ENCODE measurements at places on chromosomes 1 and 21. TPM values are rescaled to one million over a fixed set of nuclear protein-coding genes. Genes with fewer than 3 reads are reported as not detected.

- DNase-seq, result no peak
Observed at GRCh38 chr1:27496604-27497155, 6.7 kb upstream of the WASF2 start.

- DNase-seq, result peak; percentile 87
Observed at GRCh38 chr1:29282924-29283803, 46.8 kb downstream of the PTPRU start.

- DNase-seq, result no peak
Observed at GRCh38 chr1:246801241-246802020, 77.2 kb downstream of the SCCPDH start.

GRCh38 chr1:183632964-183633363, 2.6 kb downstream of the ARPC5 start:
- DNase-seq, result no peak

DNA sequence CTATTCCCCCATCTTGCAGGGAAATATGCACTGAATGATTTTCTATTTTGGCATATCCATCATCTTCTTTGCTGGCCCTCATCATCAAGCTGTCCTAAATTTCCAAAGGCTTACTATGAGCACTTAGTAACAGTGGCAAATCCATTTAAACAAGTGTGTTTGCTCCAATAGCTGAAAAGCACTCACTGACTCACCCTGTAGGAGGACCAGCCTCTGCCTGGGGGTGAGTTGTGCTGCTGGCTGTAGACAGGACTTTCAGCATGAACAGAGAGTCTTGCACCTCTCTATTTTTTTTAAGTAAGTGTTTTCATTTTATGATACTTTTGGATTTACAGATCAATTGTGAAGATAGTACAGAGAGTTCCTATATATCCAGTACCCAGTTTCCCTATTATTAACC, 97.3 kb downstream of the SLC35F3 start:
- DNase-seq, result no peak

DNA sequence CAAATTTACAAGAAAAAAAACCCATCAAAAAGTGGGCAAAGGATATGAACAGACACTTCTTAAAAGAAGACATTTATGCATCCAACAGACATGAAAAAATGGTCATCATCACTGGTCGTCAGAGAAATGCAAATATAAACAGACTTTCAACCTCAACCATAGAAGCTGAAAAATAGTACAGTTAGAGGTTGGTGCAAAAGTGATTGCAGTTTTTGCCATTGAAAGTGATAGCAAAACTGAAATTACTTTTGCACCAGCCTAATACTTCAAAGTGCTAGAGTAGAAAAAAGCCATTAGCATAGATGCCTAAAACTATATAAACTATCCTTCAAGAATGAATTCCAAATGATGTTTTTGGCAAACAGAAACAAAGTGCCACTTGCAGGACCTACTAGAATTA, 365.8 kb upstream of the DPYD start:
- DNase-seq, result no peak

- DNase-seq, result no peak
Observed at GRCh38 chr1:244336232-244336899, 115.3 kb downstream of the ADSS2 start.

DNA sequence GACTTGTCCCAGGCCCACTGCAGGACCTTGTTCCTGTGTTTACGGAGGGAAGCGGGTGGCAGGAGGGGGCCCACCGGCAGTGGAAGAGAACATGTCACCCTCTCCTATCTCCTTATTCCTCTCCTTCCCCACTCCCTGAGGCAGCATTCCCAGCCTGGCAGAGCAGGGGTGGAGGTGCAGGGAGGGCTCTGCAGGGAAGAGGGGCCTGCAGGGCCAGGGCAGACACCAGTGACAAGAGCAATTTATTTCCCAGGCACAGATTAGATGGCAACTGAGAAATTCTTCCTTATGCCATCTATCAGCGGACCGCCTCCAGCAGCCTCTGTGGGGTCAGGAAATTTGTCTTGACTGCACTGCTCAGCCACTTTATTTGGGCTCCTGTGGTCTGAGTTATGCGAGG, 105.8 kb downstream of the DDX20 start:
- no peak for DNase-seq

- DNase-seq, result no peak
Observed at GRCh38 chr1:72278461-72278860, 3.9 kb downstream of the NEGR1 start.

DNA sequence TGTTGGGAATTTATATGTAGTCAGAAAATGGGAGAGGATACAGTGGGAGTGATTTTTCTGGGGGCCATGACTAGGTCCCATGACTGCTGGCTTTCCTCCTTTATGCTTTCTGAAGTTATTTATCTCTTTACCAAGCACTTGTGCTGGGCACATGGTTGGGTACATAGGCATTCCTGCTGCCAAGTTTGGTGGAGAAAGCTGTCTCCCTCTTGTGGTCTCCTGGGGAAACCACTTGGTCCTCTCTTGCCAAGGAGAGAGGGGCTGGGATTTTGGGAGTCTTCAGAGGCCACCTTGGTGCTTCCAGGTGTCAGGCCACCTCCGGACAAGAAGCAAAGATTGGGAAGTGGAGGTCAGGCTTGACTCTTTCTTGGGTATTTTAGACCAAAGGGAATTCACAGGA, 120.2 kb upstream of the KCNE2 start:
- DNase-seq, result peak; percentile 71

DNA sequence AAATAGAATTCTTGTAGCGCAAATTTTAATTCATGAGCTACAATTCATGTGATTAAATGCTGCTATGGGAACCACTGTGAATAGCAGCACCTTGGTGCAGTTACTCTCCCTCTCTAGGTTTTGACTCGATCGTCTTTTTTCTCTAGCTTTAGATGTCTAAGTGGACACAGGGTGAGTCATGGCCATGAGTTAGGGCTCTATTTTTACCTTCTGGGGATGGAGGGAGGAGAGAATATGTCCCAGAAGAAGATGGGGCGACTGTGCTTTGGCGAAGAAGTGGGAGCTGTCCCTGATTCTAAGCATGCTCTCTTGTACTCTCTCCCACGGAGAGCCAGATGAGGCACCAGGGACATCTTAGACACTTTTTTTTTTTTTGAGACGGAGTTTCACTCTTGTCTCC, 1.6 kb upstream of the OR2B11 start:
- no peak for DNase-seq

GRCh38 chr1:42133809-42134526, 19.2 kb upstream of the GUCA2B start:
- DNase-seq, result no peak

DNA sequence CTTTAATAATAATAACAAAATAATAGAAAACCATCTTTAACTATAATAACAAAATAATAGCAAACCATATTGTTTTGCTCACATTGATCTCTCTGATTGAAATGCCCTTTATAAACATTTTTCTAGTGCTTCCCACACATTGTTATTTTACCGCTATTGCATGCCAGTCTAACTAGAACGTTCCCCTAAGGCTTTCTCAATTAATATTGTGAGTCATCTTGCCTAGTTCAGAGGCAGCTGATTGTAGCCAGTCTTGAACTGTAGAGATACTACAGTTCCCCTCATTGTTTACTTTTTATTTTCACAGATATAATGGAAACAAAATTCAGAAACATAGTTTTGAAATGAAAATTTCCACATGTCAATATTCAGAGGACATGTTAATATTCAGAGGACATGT, 192.3 kb upstream of the ADGRL4 start:
- peak; percentile 53 for DNase-seq

- no peak for DNase-seq
Observed at GRCh38 chr1:65022216-65022615, 55.9 kb upstream of the JAK1 start.

GRCh38 chr1:203264052-203264501, 34.6 kb upstream of the CHIT1 start:
- DNase-seq, result no peak

DNA sequence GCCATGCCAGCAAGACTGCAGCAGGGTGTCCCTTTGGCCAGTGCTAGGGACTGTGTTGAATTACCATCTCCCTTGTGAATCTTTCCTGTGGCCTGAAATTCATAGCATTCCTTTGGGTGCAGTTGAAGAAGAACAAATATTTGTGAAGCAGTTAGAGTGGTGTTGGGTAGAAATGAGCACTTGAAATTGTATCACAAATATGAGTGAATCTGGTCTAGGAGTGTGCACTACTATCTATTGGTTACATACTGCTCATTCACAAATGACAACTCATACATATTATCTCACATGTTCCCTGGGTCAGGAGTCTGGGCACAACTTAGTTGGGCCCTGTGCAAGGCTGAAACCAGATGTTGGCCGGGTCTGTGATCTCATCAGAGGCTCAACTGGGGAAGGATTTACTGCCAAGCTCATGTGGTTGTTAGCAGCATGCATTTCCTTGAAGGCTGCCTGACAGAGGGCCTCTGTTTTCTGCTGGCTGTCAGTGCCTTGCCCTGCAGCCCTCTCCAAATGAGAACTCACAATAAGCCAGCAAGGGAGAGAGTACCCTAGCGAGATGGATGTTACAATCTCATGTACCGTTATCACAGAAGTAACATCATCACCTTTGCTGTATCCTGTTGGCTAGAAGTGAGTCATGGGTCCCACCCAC, 23.8 kb downstream of the AJAP1 start:
- no peak for DNase-seq

- peak; percentile 90 for DNase-seq
Observed at GRCh38 chr1:110106013-110106941, 6.0 kb upstream of the UBL4B start.

GRCh38 chr1:206962272-206962671, 8.0 kb downstream of the FCAMR start:
- no peak for DNase-seq

DNA sequence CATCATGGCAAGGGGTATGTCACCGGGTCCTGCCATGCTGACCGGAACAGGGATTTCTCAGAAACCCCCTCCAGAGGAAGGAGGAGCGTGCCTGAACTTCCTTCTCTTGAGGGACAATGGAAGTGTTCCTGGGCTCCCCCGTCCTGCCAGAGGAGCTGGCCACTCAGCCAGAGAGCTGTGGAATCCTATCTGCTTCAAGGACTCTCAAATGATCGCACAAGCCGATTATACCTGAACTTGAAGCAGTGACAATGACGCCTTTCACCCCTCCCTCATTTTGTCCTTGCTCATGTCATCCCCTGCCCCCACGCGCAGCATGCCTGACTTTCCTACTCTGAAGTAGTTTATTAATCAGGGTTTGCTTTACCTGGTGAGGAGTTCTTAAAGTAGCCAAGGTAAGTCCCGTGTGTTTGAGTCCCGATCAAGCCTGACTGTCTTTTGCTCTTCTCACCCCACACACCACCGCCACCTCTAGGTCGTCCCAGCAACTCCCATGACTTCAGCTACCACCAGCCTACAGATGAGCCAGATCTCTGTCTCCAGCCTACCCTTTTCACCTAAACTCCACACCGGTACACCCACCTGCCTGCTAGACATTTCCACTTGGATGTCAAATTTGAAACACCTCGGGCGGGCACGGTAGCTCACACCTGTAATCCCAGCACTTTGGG, 25.0 kb upstream of the PRELP start:
- DNase-seq, result no peak

DNA sequence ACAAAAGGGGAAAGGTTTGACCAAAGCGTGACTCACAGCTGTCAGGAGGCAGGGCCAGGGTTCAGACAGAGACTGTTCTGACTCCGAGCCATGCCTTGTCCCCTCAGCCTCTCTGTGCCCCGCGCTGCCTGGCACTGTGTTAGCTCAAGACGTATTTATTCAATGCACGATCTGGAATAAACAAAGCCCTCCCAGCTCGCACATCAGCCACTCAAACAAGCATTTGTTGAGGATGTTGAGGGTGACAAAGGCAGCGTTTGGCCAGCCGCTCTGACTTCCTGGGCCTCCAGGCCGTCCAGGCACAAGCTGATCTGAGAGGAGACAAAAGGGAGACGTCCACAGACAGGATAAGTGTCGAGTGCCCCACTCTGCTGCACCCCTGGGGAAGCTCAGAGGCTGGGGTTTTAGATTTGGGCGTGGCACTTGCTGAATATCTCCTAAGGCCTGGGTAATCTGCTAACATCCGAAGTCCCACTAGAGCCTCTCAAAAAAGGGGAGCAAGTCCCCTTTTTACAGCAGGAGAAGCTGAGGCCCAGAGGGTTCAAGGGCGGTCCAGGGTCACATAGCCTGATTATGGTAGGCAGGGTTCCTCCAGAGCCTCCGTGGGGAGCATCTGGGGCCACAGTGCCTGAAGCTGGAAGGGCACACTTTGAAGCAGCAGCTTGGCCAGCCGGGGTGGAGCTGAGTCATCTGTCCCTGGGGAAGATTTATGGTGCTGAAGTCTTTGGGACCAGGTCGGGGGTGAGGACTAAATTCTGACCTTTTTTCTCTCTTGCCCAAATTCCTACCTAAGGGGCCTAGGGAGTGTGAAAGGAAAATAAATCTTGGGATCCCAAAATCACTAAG, 95.9 kb downstream of the SPSB1 start:
- DNase-seq, result no peak

- DNase-seq, result no peak
Observed at GRCh38 chr1:45608175-45609156, 15.4 kb downstream of the CCDC17 start.

- DNase-seq, result no peak
Observed at GRCh38 chr1:1285611-1286311, 5.5 kb downstream of the SCNN1D start.

DNA sequence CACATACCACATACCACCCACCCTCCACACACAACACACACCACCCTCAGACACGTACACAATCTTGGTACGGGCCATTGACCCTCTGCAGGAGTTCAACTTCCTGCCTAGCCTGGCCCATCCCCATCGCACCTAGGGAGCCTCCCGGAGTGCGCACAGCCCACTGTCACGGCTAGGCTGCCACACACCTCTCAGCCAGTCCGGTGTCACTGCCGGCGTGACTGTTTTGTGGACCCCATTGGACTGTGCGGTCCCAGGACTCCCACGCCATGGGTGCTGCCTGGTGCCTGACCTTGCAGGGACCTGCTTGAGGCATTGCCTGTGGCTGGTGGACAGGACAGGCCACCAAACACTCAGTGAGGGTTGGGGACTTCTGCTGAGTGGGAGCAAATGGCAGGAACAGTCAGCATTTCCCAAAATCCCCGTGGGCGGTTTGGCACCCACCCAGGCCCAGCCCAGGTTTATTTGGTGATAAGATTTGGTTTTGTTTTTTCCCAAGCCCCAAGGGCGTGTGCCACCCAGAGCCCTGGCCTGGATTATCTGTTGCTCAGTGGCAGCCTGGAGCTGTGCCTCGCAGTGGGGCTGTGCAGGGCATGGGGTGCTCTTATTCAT, 27.7 kb downstream of the RAB7B start:
- no peak for DNase-seq

DNA sequence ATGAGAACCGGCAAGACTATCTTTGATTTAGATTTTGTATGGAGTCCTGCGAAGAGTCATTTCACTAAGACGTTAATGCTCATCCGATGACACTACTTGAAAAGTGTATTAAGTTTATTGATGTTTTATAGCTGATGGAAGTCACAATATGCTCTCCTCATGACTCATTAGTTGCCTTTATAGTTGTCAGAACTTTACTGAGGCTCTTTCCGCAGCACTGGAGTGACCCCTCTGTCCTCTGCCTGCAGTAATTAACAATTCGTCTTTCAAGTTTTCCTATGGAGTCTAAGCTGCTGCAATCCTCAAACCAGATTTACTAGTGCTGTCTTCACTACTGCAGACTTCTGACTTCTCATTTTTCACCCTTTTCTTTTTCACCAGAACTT, 853 bp downstream of the USP16 start:
- no peak for DNase-seq

PNRC2 gene
- 60.9 TPM for total RNA-seq

VCAM1 gene
- not detected for total RNA-seq

OR2T11 gene
- total RNA-seq, result not detected

FOXE3 gene
- not detected for total RNA-seq

TAL1 gene
- total RNA-seq, result 0.13 TPM

RXRG gene
- 53.3 TPM for total RNA-seq

LMX1A gene
- total RNA-seq, result not detected

DMBX1 gene
- total RNA-seq, result 0.03 TPM

PADI6 gene
- total RNA-seq, result not detected

All from SK-MEL-5 (cell line).